ENCODE measurements at places on chromosomes 7 and 10. TPM values are rescaled to one million over a fixed set of nuclear protein-coding genes. Genes with fewer than 3 reads are reported as not detected.

The AGMO gene
- 38.2 TPM for total RNA-seq

The FAM180A gene
- 9.6 TPM for total RNA-seq

The CXCL12 gene
- 46.2 TPM for total RNA-seq

The NPFFR1 gene
- total RNA-seq: not detected

The EGR2 gene
- not detected for total RNA-seq

- no peak for DNase-seq
Measured at GRCh38 chr10:127907411-127908105, 655 bp downstream of the PTPRE start.

GRCh38 chr10:96613576-96613975 lies 26.8 kb upstream of the TM9SF3 start:
- DNase-seq: no peak

- no peak for DNase-seq
Measured at GRCh38 chr7:117251687-117252086, 71.2 kb downstream of the WNT2 start.

DNA sequence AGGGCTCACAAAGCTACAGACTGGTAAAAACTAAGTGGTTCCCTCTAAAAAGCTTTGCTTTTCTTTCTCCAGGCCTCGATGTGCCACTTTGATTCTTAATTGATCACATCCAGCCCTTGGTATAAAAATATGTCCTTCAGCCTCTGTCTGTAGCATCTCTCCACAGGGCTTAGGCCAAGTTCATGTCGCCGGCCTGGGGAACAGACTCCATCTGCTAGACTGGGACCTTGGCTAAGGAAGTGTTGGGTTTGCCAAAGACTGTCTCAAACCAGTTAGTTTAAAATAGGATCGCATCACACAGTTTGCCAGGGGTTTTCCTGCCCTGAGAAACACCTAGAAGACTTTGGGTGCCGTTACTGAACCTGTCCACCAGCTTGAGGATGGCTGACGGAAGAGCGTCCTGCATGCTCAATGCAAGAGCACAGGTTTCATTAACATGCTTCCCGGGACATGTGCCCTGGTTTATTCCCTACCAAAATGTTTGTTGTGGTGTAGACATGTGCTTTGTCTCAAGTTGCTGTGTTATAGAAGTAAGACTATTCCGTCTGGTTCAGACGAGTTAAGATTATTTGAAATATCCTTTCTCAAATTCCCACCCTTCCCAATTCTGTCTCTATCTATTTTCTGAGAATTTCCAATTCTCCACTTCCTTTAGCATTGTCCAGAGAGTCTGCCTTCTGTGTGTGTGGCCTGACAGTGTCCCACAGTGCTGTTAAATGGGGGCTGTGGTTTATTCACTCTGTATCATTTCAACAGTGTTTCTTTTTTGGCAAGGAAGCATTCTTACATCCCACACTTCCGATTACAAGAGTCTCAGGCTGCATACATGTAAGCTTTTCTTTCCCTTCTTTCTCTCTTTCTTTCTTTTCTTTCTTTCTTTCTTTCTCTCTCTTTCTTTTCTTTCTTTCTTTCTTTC lies 334.7 kb downstream of the INHBA start:
- DNase-seq: no peak

DNA sequence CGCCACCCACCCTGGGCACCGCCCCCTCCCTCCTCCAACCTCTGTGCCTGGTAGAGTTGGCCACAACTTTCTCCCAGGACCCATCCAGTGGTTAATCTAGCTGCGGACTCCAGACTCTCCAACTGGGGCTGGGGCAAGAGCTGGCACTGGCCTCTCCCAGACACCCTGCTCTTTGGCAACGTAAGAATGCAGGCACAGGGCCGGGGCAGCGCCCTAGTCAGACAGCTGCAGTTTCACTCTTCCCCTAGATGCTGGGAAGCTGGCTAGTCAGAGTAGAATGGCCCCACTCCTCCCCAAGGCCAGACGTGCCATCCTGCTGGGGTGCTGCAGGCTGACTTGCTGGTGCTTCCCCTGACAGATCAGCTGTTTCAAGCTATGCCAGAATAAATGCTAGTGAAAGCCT lies 22.1 kb downstream of the HSPA12A start:
- DNase-seq: no peak

DNA sequence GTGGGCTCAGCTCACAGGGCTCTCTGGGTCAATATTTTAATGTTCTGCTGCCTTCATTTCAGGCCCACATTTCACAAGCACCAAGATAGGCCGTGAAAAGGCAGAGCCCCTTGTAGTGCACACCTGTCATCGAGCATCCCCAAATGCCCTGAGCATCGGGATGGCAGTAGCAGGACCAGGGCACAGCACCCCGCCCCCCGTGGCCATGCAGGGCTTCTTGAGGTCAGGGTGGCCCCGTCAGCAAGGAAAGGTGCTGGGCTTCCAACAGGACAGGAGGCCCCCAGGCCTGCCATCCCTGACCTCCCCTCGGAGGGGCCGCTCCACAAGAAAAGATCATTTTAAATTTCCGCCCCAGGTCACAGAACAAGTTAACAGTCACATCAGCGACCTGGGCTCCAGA lies 2.9 kb upstream of the CNPY1 start:
- DNase-seq: no peak
